Upper lobe of right lung (tissue), 1 donor: ENCODE measurements at places on chromosomes 16 and 17. TPM values are rescaled to one million over a fixed set of nuclear protein-coding genes. Genes with fewer than 3 reads are reported as not detected.

- no peak overlapping the region for H3K27ac ChIP-seq
- no peak for DNase-seq
- H3K4me3 ChIP-seq = no peak overlapping the region
These were observed 106.2 kb downstream of the BRIP1 start for GRCh38 chr17:61757168-61757567.

DNA sequence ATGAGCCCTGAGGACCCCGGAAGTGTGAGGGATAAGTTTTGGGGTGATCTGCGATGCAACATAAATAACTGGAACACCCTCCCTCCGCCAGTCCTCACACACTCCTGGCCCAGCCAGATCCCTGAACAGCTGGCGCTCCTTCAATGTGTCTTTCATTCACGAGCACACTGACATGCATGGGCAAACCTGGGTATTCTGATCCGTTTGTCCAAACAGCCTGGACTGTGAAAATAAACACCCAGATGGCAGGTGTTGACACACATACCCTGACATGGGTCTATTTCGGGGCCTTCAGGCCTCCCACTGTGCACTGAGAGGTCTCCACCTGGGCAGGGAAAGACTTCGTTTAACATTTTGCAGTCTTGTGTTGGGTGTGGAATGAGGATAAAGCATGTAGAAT lies 3.0 kb upstream of the CPNE2 start:
- no peaks in the 10 kb centered on the region for H3K36me3 ChIP-seq
- H3K4me1 ChIP-seq = peaks cover 30% of the 10 kb centered on the region
- no peak overlapping the region for H3K4me3 ChIP-seq
- no peaks in the 10 kb centered on the region for H3K27me3 ChIP-seq

- peak; percentile 9 for DNase-seq
- H3K4me3 ChIP-seq = no peak overlapping the region
- no peaks in the 10 kb centered on the region for H3K4me1 ChIP-seq
- H3K27me3 ChIP-seq = no peaks in the 10 kb centered on the region
- H3K36me3 ChIP-seq = no peaks in the 10 kb centered on the region
These were observed 219.7 kb downstream of the GSG1L start for GRCh38 chr16:27843800-27844199.

DNA sequence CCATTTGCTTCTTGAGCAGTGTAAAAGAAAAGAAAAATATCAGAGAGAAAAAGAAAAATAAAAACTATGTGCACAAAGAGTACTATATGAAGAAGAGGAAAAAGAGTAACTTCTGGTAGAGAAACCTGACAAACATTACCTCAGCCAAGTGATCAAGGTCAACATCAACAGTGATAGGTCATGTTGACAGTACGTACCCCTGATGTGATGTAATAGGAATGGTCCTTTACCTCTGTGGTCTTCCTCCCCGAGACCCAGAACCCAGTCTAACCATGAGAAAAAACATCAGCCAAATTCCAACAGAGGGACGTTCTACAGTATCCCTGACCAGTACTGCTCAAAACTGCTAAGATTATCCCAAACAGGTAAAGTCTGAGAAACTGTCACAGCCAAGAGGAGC lies 4.4 kb downstream of the GSDMB start:
- H3K27me3 ChIP-seq = no peaks in the 10 kb centered on the region
- no peak overlapping the region for H3K4me3 ChIP-seq
- H3K27ac ChIP-seq = no peak overlapping the region
- no peaks in the 10 kb centered on the region for H3K36me3 ChIP-seq
- no peak for DNase-seq

The C17orf78 gene
- not detected for total RNA-seq

GRCh38 chr17:68053231-68054013 lies 17.9 kb downstream of the KPNA2 start:
- H3K27me3 ChIP-seq = no peaks in the 10 kb centered on the region
- no peak for DNase-seq
- peaks cover 15% of the 10 kb centered on the region for H3K4me1 ChIP-seq
- no peak overlapping the region for H3K4me3 ChIP-seq
- H3K27ac ChIP-seq = peak overlapping the region; percentile 59
- no peaks in the 10 kb centered on the region for H3K36me3 ChIP-seq

GRCh38 chr17:80501741-80502577 lies 25.6 kb upstream of the NPTX1 start:
- H3K4me3 ChIP-seq = no peak overlapping the region
- H3K36me3 ChIP-seq = no peaks in the 10 kb centered on the region
- no peaks in the 10 kb centered on the region for H3K4me1 ChIP-seq
- H3K27me3 ChIP-seq = peaks cover 8% of the 10 kb centered on the region

The HES7 gene
- total RNA-seq = not detected

- H3K4me3 ChIP-seq = no peak overlapping the region
- H3K4me1 ChIP-seq = no peaks in the 10 kb centered on the region
- no peaks in the 10 kb centered on the region for H3K36me3 ChIP-seq
- no peak for DNase-seq
- H3K27ac ChIP-seq = no peak overlapping the region
These were observed 3.0 kb upstream of the PPY start for GRCh38 chr17:43945074-43945829.

The AATK gene
- total RNA-seq = 72.5 TPM

DNA sequence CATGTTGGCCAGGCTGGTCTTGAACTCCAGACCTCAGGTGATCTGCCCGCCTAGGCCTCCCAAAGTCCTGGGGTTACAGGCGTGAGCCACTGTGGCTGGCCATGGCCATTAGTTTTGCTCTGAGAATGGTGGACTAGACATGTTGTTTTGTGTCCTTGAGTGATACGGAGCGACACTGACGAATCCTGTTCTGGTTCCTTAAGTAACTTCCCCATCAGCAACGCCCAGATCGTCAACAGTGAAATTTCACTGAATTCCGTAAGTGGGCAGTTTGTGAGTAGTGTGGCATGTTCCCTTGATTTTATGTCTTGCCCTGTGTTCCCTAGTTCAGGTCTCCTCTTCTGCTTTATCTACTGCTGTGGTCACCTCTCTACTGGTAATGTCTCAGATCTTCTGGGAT lies 67.4 kb downstream of the SNX29 start:
- peak overlapping the region; percentile 17 for H3K27ac ChIP-seq
- peaks cover 9% of the 10 kb centered on the region for H3K36me3 ChIP-seq
- no peaks in the 10 kb centered on the region for H3K4me1 ChIP-seq
- H3K27me3 ChIP-seq = no peaks in the 10 kb centered on the region

The TOP3A gene
- total RNA-seq = 29.5 TPM

The FOXO3B gene
- 3.1 TPM for total RNA-seq

- no peak overlapping the region for H3K27ac ChIP-seq
- no peak overlapping the region for H3K4me3 ChIP-seq
- H3K27me3 ChIP-seq = no peaks in the 10 kb centered on the region
- no peak for DNase-seq
- no peaks in the 10 kb centered on the region for H3K4me1 ChIP-seq
These were observed 34.5 kb downstream of the TNFRSF13B start for GRCh38 chr17:16937431-16937830.

The TVP23A gene
- 0.69 TPM for total RNA-seq

DNA sequence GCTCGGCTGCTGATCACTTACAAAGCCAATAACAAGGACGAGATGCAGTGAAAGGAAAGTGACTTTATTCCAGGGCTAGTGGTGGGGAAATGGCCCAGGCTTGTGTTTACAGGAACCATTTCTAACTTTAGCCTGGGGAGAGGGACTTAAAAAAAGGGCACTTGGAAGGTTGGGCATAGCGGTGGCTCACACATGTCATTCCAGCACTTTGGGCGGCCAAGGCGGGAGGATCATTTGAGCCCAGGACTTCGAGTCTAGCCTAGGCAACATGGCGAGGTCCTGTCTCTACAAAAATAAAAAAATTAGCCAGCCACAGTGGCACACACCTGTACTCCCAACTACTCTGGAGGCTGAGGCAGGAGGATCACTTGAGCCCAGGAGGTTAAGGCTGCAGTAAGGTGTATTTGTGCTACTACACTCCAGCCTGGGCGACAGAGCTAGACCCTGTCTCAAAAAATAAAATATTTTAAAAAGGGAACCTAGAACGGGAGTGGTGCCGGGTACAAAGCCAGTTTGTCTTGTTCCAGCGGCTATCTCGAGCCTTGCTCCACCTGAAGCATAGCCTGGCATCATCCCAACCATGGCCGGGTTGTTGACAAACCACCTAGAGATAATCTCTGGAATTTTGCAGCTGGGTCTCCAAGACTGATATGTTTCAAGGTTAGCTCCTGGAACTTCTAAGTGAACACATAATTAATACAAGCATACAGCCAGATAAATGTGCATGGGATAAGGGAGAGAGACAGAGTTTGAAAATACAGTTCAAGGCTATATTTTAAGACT lies 5.7 kb upstream of the TVP23A start:
- DNase-seq = peak; percentile 81
- H3K4me3 ChIP-seq = no peak overlapping the region
- H3K27ac ChIP-seq = no peak overlapping the region
- no peaks in the 10 kb centered on the region for H3K27me3 ChIP-seq
- H3K36me3 ChIP-seq = no peaks in the 10 kb centered on the region

DNA sequence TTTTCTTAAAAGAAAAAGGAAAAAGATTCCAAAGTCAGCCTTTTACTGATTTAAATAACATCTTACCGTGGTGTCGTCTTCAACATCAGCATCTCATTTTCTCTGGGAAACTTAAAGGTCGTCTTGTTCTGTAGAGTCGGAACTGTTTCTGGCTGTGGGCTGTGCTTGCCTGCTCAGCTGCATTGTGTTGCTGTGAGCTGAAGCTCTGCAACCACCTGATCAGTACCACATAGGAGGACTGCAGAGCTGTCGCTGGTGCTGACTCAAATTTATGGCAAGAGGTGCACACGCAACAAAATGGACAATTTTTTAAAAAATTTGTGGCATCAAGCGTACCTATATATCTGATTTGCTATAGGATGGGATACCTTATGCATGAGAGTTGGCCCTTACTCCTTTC lies at the start of gene OMG:
Gene OMG (minus strand): TSS at position 150 of the 400 bp plus-strand sequence. CDS start 908 bp downstream, outside the sequence.
- H3K4me3 ChIP-seq = no peak within 1 kb of the TSS
- H3K36me3 ChIP-seq = no peaks in the 10 kb centered on the region
- no peak within 1 kb of the TSS for H3K27ac ChIP-seq
- no peaks in the 10 kb centered on the region for H3K4me1 ChIP-seq

The CRYBA1 gene
- not detected for total RNA-seq

The SLC13A5 gene
- total RNA-seq = not detected

The SOCS3 gene
- 82.0 TPM for total RNA-seq

GRCh38 chr17:27390540-27390939 lies 65.7 kb upstream of the KSR1 start:
- no peaks in the 10 kb centered on the region for H3K4me1 ChIP-seq
- H3K36me3 ChIP-seq = no peaks in the 10 kb centered on the region
- H3K4me3 ChIP-seq = no peak overlapping the region

DNA sequence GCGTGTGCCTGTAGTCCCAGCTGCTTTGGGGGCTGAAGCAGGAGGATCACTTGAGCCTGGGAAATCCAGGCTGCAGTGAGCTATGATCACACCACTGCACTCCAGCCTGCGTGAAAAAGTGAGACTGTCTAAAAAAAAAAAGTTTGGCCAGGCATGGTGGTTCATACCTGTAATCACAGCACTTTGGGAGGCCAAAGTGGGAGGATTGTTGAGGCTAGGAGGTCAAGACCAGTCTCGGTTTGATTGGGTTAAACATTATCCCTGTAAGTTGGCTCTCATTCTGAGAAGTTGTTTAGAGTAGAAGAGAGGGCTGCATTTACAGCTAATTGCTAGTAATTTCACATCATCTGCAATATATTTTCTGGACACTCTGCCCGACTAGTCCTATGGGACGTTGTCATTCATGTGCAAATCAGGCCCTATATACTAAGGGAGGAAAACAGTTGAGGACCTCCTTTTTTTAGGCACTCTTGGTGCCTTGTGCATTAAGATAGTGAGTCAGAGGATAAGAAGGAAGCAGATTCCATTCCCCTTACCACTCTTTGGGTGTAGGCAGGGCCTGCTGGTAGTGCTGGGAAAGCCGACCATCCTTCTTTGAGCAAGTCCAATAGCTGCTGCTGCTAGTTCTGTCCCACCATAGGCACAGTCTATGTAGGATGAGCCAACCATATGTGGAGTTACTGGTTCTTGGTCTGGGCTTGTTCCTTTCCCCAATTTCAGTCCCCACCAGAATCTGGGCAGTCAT lies 18.7 kb downstream of the HMOX2 start:
- no peaks in the 10 kb centered on the region for H3K27me3 ChIP-seq
- peak overlapping the region; percentile 24 for H3K27ac ChIP-seq
- H3K4me3 ChIP-seq = no peak overlapping the region
- peaks cover 28% of the 10 kb centered on the region for H3K36me3 ChIP-seq
- no peak for DNase-seq

GRCh38 chr17:38338053-38338452 lies 5.7 kb downstream of the GPR179 start:
- H3K4me3 ChIP-seq = no peak overlapping the region
- DNase-seq = no peak
- no peak overlapping the region for H3K27ac ChIP-seq
- peaks cover under 1% of the 10 kb centered on the region for H3K27me3 ChIP-seq

- peaks cover 66% of the 10 kb centered on the region for H3K27me3 ChIP-seq
- peaks cover 6% of the 10 kb centered on the region for H3K4me1 ChIP-seq
- DNase-seq = no peak
- peak overlapping the region; percentile 63 for H3K27ac ChIP-seq
These were observed 35.7 kb upstream of the NDRG4 start for GRCh38 chr16:58464047-58464915.

- H3K27me3 ChIP-seq = no peaks in the 10 kb centered on the region
- H3K27ac ChIP-seq = peak overlapping the region; percentile 95
- H3K4me1 ChIP-seq = peaks cover 61% of the 10 kb centered on the region
- peak; percentile 89 for DNase-seq
These were observed 390 bp downstream of the MNT start for GRCh38 chr17:2400474-2400866.

DNA sequence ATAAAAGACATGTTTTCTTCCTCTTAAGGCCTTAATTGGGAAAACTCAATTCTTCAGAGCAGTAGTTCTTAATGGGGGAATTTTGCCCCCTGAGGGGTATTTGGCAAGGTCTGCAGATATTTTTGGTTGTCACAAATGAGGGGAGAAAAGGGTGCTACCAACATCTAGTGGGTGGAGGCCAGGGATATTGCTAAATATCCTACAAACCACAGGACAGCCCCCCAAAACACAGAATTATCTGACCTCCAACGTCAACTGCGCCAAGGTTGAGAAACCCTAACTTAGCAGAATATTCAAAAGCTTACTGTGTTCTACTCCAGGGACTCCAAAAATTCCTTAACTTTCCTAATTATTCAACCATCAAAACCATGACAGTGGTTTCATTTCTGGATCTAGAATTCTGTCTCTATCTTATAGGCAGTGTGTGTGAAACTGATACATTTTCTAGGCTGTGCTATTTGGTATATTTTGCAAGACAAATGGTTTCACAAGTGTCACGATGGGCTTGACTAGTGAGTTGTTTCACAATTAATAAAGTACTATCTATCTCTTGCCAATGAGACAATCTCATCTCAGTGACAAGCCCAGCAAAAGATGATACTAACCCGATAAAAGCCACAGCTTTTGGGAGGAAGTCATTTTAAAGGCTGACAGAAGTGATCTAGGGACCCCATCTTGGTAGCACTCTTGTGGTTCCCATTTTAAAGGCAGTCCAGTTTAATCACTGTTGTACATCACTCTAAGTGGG lies 14.7 kb downstream of the TXNDC11 start:
- no peaks in the 10 kb centered on the region for H3K27me3 ChIP-seq
- no peak for DNase-seq
- H3K36me3 ChIP-seq = peaks cover 83% of the 10 kb centered on the region
- H3K4me1 ChIP-seq = peaks cover 39% of the 10 kb centered on the region
- peak overlapping the region; percentile 53 for H3K27ac ChIP-seq

The KRTAP4-4 gene
- not detected for total RNA-seq
